ENCODE measurements at places on chromosomes 4 and X. TPM values are rescaled to one million over a fixed set of nuclear protein-coding genes. Genes with fewer than 3 reads are reported as not detected.

Gene TRIM61
- polyA plus RNA-seq, result 1.3 TPM

- DNase-seq, result no peak
Measured at GRCh38 chr4:69122476-69122875, 26.2 kb downstream of the UGT2B7 start.

- no peak for DNase-seq
Measured at GRCh38 chrX:78123190-78123589, 16.3 kb downstream of the TAF9B start.

Gene EDNRA
- 7.6 TPM for polyA plus RNA-seq

Gene S100G
- not detected for polyA plus RNA-seq

DNA sequence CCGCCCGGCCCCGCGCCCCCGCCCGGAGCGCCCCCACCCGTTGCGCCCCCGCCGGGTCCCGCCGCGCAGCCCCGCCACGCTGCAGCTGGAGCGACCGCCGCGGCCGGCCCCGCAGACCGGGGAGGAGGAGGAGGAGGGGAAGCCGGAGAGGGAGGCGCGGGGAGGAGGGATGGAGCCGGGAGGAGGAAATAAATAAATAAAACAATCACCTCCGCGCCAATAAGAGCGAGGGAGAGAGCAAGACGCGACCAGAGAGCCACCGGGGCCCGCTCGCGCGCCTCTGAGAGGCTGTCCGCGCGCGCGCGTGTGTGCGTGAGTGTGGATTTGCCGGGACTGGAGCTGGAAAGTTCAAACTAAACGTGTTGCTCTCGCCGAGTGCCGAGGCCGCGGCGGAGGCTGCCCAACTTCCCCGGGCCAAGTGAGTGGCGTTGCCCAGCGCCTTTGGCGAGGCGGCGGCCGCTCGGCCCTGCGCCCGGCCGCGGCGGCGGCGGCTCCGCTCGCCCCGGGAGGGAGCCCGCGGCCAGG lies 2184.4 kb upstream of the TENM3 start:
- no peak for DNase-seq

GRCh38 chr4:155001251-155001650 lies 207.2 kb upstream of the NPY2R start:
- no peak for DNase-seq

Gene SMIM10
- polyA plus RNA-seq, result 5.2 TPM

GRCh38 chr4:84529169-84529751 lies 30.2 kb upstream of the NKX6-1 start:
- DNase-seq, result no peak

GRCh38 chr4:72661830-72662229 lies 92.8 kb upstream of the ADAMTS3 start:
- no peak for DNase-seq

DNA sequence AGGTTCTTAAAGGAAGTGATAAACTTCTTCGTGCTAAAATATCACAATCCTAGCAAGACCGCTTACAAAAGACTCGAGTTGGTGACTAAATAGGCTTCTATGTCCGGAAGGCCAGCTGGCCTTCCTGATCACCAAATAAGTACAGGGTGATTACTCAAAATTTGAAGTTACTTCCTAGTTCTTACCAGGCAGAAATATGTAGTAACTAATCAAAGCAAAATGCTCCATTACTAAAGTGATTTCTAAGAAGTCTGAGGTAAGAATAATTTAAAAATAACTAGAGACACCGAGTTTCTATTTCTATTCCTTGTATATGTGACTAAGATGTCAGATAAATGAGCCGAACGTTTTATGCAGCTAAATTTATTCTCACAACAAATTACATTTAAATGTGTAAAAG lies 62.2 kb downstream of the NSUN7 start:
- no peak for DNase-seq

DNA sequence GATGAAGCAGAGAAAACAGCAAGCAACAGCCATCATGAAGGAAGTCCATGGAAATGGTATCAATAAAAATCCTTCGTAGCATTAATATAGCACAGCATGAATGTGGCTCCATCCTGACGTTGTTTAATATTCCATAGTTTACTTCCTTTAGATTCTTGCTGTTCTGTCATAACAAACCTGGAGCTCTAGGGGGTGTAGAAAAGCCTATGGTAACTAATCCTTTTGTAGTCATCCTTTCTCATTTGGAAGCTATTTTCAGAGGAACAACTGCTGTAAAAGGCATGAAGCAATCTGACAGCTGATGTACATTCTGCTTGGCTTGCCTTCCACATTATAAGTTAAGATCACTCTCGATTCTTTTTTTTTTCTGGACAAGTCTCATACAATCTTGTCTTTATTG lies 914 bp downstream of the MYOZ2 start:
- no peak for DNase-seq

DNA sequence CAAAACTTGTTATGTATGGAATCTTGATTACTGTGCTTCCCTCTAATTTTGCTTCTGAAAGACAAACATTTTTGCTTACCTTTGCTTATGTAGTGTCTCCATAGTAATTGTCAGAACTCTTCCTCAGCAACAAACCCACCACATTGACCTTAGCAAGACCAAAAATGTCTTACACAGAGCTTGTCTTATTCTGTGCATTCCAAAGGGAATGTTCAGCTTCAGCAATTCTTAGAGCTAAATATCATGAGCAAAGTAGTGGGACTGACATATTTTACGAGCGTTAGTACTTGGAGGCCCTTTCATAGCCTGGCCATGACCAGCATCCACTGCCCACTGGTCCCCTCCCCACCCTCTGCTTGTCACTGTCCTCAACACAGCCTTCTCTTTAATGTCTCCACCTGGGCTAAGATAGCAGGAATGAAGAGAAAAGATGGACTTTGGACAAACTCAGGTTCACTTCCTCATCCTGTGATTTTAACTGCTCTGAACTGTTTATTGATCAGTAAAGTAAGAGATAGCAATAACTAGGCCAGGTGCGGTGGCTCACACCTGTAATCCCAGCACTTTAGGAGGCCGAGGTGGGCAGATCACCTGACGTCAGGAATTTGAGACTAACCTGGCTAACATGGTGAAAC lies 15.5 kb upstream of the SH3D19 start:
- no peak for DNase-seq
